CD8-positive, alpha-beta memory T cell (primary cell): ENCODE measurements at places on chromosomes 6 and 20. TPM values are rescaled to one million over a fixed set of nuclear protein-coding genes. Genes with fewer than 3 reads are reported as not detected.

DNA sequence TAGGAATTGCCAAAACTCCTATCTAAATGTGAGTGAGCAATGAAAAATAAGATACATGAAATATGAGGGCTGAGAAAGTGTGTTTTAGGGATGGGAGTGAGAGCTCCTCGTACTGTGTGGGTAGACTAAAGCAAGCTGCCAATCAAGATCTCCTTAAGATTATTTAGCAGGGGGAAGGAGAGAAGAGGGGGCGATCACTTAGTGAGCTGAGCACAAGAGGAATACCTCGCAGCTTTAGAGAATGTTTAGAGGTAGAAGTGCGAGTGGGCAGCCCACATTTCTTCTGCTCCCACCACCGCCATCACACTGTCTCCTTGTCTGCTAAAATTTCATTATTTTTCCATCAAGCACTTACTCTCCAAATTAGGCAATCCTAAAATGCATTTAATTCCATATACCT is 312.6 kb downstream of the ALDH8A1 start:
- no peak for DNase-seq

The TINAG gene
- polyA plus RNA-seq: not detected

DNA sequence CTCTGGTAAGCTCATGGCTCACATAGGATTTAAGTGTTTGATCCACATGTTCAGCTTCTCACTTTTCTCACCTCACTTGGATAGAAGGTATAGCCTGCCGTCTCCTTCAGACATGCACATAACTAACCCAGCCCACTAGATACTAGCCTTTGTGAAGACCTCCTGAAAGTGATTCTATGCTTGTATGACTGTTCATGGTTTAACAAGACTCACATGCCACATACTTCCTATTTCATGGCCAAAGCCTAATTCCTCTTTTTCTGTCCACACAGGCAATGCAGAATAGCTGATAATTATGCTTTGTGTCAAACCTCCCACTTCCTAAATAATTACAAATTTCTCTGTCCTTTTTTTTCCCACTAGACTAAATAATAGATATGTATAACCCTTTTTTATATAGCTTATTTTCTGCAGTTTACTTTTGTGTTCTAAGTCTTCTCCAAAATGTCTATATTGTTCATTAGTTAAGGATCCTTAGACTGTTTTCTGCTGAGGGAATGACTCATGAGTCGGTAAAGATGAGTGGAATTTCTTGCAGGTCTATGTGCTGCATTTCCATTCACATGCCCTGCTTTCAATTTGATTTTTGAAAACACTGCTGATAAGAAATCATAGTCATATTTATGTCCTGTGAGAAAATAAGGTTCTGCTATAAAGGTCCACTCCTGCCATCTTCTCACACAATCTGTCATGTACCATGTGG is 43.0 kb downstream of the HDDC2 start:
- DNase-seq: no peak

DNA sequence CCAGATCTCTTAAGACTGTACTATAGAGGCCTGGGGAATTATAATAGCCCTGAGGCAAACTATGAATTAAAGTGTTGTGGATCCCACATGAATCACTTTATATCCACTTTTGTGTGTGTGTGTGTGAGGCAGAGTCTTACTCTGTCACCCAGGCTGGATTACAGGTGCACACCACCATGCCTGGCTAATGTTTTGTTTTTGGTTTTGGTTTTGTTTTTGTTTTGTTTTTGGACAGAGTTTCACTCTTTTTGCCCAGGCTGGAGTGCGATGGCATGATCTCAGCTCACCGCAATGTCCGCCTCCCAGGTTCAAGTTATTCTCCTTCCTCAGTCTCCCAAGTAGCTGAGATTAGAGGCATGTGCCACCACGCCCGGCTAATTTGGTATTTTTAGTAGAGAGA is 32.2 kb upstream of the MICB start:
- no peak for DNase-seq

The EDN3 gene
- not detected for polyA plus RNA-seq

- no peak for DNase-seq
Observed at GRCh38 chr20:4918473-4918872, 82.8 kb downstream of the SLC23A2 start.

The PSORS1C2 gene
- polyA plus RNA-seq: not detected

The FOXS1 gene
- polyA plus RNA-seq: not detected

DNA sequence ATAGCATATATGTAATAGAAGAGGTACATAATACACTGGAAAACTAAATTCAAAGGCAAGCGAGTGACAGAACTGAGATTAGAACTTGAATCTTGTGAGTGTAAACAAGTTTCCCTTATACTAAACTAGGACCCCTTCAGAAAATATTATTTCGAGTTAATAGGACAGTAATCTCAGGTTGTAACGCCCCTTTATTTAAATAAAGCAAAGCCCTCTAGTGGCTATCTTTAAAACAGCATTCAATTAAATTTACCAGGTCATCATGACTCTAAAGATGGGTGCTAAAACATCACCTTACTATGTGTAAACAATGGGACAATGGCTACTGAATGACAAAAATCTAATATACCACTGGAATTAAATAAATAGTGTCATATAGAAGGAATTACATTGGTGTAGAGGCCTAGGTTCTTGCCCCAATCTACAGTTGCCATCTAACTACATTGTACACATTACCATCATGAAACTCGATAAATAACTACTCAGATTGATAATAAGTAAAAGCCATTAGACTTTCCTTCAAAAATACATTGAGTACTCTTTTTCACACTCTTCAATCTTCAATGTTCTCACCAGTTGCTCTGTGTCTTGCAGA is 255.4 kb upstream of the IRAK1BP1 start:
- DNase-seq: no peak

GRCh38 chr6:161486361-161487216 is 212.7 kb upstream of the AGPAT4 start:
- no peak for DNase-seq

The CRIP3 gene
- not detected for polyA plus RNA-seq

DNA sequence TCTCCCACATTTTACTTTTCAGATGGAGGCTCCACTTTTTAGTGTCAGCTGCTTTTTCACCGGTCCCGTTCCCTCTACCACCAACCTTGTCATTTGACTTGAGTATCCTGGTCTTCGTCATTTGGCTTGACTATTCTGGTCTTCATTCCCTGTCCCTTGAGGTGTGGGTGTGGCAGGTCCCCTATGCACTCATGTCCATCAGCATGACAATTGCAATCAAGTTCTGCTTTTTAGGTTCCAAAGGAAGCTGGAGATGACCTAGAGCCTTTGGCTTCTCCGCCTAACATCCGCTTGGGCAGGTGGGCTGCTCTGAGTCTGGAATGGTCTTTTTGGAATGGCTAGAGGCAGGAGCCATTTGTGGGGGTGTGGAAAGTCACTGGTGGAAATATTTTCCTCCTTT is 99.8 kb upstream of the MLN start:
- DNase-seq: no peak

GRCh38 chr20:48745330-48745729 is 82.5 kb downstream of the PREX1 start:
- DNase-seq: no peak

The C6orf163 gene
- 0.16 TPM for polyA plus RNA-seq

GRCh38 chr20:20203784-20204183 is 151.5 kb downstream of the CFAP61 start:
- no peak for DNase-seq

DNA sequence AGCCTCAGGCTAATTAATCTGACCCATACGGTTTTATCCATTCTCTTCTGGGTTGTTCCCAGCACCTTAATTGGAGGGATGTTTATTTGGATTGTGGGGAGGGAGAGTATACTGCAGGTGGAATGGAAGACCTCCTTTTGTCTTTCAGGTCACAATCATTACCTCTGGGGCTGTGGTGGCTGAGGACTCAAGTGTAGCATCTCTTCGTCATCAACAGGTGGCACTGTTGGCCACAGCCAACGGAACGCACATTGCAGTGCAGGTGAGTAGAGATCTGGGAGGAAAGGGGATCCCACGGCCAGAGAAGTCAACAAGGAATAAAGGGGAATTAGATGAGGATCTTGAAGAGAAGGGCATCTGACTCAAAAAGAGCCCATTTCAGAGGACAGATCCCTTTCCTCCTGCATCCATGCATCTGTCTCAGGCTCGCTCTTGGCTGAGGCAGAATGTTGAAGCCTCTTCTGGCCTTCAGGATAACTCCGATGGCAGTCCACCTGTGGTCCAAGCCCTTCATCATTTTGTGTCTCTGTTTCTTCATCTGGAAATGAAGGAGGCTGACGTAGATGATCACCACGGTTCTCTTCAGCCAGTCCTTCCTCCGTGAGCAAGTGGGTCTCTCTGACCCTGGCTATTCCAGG is 3.2 kb upstream of the DEF6 start:
- no peak for DNase-seq

DNA sequence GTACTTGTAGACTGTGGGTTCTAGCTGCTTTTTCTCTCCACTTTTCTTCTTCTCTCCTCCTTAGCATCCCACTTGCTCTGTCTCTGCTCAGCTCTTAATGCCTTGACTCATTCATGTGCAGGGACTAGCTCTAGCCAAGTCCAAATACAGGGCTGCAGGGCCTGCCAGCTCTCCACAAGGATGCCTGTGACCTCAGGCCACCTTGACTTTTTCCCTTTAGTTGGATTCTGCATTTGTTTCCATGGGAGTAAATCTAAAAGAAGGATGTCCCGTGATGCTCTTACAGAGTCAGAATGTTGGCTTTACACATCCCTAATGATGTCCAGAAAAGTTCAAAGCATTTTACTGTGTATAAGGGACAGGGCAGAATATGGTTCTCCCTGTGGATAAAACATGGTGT is 101.8 kb upstream of the PREP start:
- DNase-seq: no peak

- DNase-seq: peak; percentile 84
Observed at GRCh38 chr6:89079511-89080234, 878 bp upstream of the PNRC1 start.

DNA sequence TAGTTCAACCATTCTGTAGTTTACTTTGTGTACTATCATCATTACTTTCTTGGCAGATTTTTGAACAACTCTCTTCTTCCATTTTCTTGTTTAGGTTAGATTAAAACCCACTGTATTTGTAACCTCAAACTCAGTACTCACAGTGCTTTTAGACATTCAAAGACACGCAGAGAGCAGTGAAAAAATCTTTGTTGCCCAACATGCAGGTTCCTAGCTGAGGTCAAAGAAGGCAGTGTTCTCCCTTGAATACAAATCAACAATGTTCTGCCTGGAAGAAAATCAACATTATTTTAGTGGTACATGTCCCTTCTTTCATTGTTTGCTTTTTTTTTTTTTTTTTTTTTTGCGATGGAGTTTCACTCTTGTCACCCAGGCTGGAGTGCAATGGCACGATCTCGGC is 11.2 kb downstream of the CYB5R4 start:
- no peak for DNase-seq

GRCh38 chr6:47737406-47737805 is 39.0 kb downstream of the ADGRF4 start:
- DNase-seq: no peak

- no peak for DNase-seq
Observed at GRCh38 chr6:141026504-141026903, 1106.2 kb upstream of the GJE1 start.

GRCh38 chr6:168309997-168310396 is 9.6 kb downstream of the DACT2 start:
- no peak for DNase-seq

GRCh38 chr20:35093267-35093884 is 769 bp upstream of the TRPC4AP start:
- no peak for DNase-seq

DNA sequence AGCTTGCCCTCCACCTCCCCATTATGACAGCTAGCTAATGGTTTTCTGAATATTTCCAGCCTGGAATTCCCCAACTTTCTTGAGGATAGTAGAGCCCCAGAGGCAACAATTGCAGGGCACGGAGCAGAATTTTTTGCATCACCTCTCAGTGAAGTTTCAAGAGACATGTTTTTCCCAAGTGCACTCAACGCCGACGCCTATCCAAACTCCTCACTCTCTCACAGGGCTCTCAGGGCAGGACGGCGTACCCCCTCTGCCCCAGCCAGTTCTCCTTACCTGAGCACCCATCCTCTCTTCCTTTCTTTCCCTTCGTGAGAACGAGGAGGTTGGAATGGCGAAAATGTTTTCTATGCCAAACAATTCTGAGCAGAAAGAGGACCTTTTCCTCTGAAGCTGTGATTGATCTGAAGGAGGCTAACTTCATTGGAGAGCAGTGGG is 83.1 kb upstream of the FOXQ1 start:
- DNase-seq: no peak

- DNase-seq: no peak
Observed at GRCh38 chr6:158242071-158242606, 70.1 kb upstream of the TULP4 start.

DNA sequence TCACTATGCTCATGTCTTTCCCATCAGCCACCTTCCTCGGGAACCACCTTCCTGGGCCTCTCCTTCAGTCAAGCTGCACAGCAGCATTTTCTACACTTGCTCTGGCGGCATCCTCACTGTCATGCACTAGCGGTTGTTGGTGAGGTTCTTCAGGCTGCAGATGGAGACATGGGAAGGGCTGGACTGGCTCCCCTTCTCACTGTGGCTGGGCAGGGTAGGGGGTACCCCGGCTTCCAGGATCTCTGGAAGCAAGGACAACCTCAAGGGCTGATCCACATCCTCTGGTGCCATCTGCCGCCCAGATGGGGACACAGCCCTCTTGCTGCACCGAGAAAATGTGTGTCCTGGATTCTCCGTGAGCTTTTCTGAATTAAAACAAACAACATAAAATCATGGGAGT is 180.1 kb upstream of the RNF24 start:
- DNase-seq: no peak
